ENCODE measurements at places on chromosomes 3 and 15. TPM values are rescaled to one million over a fixed set of nuclear protein-coding genes. Genes with fewer than 3 reads are reported as not detected.

GRCh38 chr3:55373423-55373822 is 113.7 kb downstream of the WNT5A start:
- DNase-seq = no peak

GRCh38 chr3:159208050-159208449 is 406.2 kb downstream of the MFSD1 start:
- DNase-seq = no peak

DNA sequence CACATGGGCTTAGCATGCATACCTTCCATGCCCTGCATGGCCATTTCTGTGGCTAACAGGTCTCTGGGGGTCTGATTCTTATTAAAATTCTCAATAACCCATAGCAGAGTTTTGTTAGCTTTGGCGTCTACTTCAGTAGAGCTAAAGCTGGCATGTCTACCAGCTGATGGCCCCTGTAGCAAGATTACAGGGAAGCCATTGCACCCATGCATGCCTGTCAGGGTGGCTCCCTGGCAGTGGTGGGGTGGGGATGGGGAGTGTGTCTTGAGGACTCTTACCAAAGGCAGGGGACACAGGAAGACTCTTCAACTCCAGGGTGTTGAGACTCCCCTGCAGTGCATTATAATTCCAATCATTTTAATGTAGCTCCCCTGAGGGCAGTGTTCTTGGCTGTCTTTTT is 4.7 kb downstream of the KY start:
- no peak for DNase-seq

- no peak for DNase-seq
Observed at GRCh38 chr3:41200669-41201021, 1.3 kb downstream of the CTNNB1 start.

GRCh38 chr3:110069761-110070160 is 732.4 kb upstream of the DPPA4 start:
- no peak for DNase-seq

DNA sequence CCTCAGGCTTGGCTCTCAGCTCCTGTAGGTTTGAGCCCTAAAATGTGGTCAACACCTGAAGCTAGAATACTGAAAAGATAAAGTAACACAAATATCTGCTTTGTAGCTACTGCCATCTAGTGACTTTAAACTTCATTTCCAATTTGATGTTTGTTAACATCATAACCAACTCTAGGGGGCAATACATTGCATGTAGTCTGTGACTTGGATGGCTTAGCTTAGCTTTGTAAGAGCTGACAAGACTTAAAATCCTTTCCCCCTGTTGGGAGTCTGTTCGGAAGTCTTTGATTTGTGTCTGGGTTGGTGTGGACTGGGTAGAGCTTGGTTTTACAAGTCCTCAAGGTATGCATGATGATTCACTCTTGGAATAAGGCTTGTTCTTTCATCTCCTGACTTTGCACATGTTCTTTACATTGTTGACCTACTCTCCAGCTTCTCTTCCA is 51.7 kb downstream of the SCN11A start:
- no peak for DNase-seq

- no peak for DNase-seq
Observed at GRCh38 chr3:133386876-133387275, 13.0 kb upstream of the BFSP2 start.

GRCh38 chr3:42581709-42582473 is at the start of gene SEC22C:
TSS of gene SEC22C (minus strand) at chr3:42581967. CDS start at chr3:42569046, 12,921 bp downstream.
- DNase-seq = peak; percentile 94

DNA sequence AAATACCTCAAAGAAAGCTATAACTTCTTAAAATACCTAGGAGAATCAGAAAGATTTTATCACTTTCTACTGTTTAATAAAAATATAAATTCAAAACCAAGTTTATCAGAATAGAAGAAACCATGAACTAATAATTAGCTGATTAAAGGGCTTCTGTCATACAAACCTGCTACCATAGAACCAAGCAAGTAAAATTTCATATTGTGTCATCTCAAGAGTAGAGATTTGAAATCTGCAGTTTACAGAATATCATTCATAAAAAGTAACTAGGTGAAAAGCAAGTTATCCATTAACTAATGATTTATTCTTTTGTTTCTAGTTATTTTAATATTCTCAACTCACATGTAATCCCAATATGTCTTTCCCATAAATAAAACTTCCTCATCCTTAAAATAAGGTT is 36.8 kb upstream of the XXYLT1 start:
- DNase-seq = no peak

DNA sequence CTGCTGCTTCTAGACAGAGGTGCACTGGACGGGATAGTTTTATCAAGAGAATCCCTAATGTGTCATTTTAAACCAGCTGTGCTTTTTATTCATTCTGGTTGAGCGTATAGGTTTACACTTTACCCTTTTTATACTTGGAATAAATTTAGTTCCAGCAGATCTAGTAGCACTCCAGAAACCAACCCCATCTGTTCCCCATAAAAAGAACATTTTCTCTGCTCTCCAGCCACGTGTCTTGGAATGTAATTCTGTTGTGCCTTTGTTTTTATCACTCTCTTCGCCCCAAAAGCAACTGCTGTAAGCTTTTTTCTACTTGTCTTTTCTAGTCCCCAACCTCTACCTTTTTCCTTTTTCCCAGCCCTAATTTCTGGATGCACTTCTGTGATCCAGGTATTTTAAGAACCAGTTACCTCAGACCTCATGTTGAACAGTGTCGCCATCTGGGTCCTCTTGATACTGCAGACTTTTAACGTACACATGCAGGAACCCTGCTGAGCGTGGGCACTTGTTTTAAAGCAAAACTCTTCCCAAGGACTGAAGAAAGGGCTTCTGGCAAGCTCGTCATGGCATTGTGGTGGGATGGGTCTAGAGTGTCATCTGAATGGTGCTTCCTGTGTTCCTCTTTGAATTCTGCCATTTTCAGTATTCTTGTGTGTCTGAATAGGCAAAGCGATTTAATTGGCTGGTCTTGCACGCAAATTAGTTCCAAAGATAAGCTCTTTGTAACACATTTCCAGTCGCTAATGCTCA is 5.7 kb upstream of the EXOG start:
- no peak for DNase-seq

DNA sequence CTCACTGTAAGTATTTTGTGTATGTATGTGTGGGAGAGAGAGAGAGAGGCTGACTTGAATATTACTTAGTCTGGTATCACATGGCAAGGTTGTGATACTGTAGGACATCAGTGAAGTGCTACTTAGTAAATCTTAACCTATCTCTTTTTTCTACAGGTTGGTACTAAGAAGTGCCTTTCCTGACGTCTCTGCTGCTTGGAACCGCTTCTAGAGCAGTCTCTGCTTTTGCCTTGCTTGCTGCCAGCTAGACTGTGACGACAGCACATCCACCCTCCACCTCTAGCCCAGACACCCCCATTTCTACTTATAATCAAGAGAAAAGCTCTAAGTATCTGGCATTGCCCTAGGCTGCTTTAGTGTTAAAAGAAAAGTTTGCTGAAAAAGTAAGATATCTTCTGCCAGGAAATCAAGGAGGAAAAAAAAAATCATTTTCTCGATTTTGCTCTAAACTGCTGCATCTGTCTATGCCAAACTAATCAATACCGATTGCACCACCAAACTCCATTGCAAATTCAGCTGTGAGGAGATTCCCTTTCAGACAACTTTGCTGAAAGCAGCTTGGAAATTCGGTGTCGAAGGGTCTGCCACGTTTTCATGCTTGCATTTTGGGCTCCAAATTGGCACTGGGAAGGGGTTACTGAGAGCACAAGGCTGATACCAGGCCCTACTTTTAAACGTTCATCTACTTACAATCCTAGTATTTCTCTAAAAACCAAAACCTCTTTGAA is 30.7 kb downstream of the MBNL1 start:
- DNase-seq = no peak

DNA sequence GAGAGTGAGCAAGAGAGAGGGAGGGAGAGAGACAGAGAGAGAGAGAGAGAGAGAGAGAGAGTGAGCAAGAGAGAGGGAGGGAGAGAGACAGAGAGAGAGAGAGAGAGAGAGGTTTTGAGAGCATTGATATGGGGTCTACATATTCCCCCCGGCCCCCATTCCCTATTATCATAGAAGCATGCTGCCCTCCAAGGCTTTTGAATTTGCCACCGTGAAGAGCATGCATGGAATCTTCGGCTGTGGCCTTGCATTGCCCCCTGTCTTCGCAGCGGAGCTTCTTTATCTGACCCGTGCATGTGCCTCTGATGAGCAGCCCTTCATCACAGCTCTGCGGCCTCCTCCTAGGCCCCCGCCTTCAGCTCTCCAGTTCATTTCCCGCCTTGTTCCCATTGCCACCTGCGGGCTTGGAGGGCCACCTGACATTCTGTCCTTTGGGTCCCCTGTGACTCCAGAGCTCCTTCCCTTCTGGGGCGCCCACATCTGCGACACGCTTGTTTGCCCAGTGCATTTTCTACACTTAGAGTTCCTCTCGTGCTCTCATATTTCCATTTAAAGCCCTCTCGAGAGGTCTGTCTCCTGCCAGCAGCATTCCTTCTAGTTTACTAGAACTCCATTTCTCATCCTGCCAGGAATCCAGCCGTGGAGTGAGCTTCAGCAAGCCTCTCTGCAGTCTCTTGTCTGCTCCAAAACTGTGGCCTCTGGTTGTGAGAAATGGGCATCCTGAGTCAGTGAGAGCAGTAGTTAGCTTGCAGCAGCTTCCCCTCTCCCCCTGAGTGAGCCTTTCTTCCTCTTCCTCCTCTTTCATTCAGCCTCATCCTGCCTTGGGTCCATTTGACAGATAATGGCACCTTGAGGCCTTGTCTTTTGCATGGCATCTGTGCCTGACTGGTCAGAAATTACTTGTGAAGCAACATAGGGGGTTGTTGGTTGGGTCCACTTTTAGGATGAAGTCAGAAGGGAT is 25.3 kb downstream of the LPP start:
- no peak for DNase-seq

DNA sequence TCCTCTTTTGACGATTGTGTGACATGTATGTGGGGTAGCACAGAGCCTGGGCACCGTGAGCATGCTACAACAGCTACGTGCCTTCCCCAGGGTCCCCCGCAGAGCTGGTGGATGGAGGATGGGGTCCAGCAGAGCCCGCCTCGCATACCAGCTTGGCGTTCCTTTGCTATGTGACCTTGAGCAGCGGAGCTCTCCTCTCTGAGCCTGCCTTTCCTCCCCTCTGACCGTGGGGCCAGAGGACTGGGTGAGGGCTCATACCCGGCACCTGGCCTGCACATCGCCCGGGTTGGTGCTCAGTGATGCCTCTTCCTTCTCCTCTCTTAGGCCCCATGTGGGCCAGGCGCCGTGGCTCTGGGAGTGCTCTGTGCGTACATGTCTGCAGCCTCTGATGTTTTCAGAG is 73.4 kb downstream of the FBLN2 start:
- no peak for DNase-seq

- no peak for DNase-seq
Observed at GRCh38 chr3:140205598-140205997, 270.6 kb downstream of the CLSTN2 start.

- DNase-seq = no peak
Observed at GRCh38 chr3:136330900-136331299, 80.8 kb downstream of the PCCB start.

GRCh38 chr3:133742351-133743091 is 3.7 kb upstream of the TF start:
- DNase-seq = no peak

DNA sequence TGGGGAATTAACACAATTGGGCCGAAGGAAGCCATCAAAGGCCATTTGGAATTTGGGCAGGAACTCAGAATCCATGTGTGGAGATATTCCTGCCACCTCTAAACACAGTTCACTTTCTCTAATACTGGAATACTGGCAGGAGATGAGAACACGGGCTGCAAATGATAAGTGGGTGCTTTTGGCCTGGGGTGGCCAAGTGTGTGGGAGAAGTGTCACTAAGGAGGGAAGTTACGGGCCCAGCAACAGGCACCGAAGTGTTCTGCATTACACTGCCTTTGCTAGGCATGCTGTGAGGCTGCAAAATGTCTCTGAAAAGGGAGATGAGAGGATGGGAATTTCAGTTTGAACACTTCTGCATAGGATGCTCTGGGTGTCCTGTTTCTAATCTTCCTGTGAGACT is 89.4 kb upstream of the FEZF2 start:
- no peak for DNase-seq

- no peak for DNase-seq
Observed at GRCh38 chr3:45841420-45841756, 531 bp downstream of the LZTFL1 start.

DNA sequence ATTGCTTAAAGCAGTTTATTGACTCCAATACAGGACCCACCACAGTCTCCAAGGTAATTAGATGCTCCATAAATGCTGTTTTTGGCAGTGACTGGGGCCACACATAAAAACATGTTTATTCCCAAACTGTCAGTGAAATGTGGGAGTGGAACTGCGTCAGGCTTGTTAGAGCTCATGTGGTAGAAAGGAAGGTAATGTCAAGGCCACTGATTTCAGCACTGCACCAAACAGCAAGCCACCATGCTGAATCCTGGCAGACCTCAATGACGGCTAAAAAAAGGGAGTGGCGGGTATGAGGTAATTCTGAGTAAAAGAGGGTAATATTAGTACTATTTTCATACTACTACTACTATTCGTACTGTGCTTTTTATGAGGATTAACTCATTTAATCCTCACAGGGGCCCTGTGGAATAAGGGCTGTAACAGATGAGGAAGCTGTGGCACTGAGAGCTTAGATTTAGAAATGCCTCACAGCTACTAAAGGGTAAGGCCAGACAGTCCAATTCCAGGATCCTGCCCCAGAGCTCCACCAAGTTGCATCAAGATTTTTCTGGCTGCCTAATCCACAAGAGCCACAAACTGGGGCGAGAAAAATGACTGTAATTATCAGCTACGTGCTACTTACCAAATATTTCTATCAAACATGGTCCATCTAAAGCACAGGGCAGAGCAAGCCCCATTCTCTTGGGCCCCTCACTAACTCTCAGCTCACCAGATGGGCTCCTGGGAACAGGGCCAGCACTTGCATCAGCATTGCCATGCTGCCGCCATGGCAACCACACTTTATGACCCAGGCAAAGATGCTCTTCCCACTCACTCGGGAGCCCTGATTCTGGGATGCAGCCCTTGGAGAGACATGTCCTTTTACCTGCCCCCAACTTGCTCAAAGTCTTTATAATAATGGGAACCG is 83.6 kb upstream of the SPATA12 start:
- no peak for DNase-seq

- DNase-seq = no peak
Observed at GRCh38 chr3:162367429-162368260, 871.0 kb downstream of the OTOL1 start.

DNA sequence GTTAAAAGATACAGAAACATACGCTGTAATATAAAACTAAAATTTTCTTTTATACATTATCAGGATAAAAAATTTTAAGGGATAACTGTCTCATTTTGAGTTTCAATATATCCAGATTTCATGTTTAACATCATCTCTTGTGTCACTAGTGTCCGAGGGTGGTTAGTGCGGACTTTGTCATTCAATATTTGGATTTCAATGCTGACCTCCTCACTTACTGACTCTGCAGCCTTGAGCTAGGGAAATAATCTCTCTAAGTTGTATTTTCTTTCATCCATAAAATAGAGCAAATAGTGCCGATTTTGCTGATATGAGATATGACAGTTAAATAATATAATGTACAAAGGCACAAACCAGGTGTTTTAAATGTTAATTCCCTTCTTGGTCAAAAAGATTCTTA is 203.2 kb downstream of the CPNE4 start:
- DNase-seq = no peak

- no peak for DNase-seq
Observed at GRCh38 chr3:123150449-123151215, 51.1 kb upstream of the SEC22A start.

The ST8SIA2 gene
- total RNA-seq = 16.8 TPM

The P2RY13 gene
- total RNA-seq = not detected

The SI gene
- 4.7 TPM for total RNA-seq

The ZNF660 gene
- 19.2 TPM for total RNA-seq

The NME9 gene
- 3.7 TPM for total RNA-seq

The MST1 gene
- total RNA-seq = 25.7 TPM

The CORO2B gene
- total RNA-seq = 3.9 TPM

The RASL12 gene
- total RNA-seq = 0.33 TPM

The GOLGA6L4 gene
- total RNA-seq = 5.5 TPM

The CLRN1 gene
- not detected for total RNA-seq

The FES gene
- total RNA-seq = 3.1 TPM

The IVD gene
- 86.6 TPM for total RNA-seq
